ENCODE measurements at places on chromosomes 1 and 21. TPM values are rescaled to one million over a fixed set of nuclear protein-coding genes. Genes with fewer than 3 reads are reported as not detected.

The FAM78B gene
- total RNA-seq: 1.4 TPM

The B4GALT2 gene
- total RNA-seq: 76.8 TPM

The OR14C36 gene
- not detected for total RNA-seq

The PRSS38 gene
- not detected for total RNA-seq

The MYCL gene
- 10.0 TPM for total RNA-seq

The SPATA21 gene
- not detected for total RNA-seq

The CD101 gene
- 1.2 TPM for total RNA-seq

The MYBPH gene
- 0.22 TPM for total RNA-seq

The TMEM52 gene
- total RNA-seq: 27.5 TPM

GRCh38 chr21:43585924-43586413 lies 73.3 kb downstream of the HSF2BP start:
- DNase-seq: peak; percentile 61

DNA sequence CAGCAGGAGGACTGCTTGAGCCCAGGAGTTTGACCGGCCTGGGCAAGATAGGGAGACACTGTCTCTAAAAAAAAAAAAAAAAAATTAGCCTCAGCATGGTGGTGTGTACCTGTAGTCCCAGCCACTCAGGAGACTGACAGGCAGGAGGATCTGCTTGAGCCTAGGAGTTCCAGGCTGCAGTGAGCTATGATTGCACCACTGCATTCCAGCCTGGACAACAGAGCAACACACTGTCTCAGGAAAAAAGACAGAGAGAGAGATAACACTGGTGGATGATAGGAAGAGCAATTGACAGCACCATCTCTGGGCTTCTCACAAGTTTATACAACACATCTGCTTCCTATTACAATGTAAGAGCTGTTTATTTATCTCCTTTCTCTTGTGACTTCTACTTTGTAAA lies 2.4 kb upstream of the RNU11 start:
- DNase-seq: no peak

- DNase-seq: no peak
Observed at GRCh38 chr1:152111515-152111968, 3.7 kb downstream of the TCHH start.

- no peak for DNase-seq
Observed at GRCh38 chr1:1928231-1929101, 9.4 kb upstream of the TMEM52 start.

GRCh38 chr1:190179817-190180216 lies 297.8 kb downstream of the BRINP3 start:
- DNase-seq: no peak

- DNase-seq: no peak
Observed at GRCh38 chr1:231913493-231913892, 286.9 kb downstream of the DISC1 start.

GRCh38 chr1:148388260-148389026 lies 94.7 kb downstream of the PPIAL4G start:
- DNase-seq: peak; percentile 79

DNA sequence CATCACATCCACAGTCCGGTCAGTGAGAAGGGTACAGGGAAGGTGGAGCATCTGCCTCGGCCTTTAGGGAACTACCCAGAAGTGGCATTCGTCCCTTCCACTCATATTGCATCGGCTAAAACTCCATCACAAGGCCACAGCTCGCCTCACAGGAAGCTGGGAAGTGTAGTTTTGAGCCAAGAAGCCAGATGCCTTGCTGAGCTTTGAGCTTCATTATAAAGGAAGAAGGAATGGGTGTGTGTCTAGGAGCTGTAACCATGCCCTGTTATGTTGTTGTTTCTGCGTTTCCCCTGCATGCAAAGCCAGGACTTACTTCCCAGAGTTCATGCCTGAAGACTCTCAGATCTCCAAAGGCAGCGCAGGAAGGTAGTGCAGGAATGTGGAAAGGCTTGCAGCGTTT lies 61.1 kb downstream of the OPTC start:
- DNase-seq: no peak

- DNase-seq: no peak
Observed at GRCh38 chr1:35688161-35688560, 30.5 kb downstream of the C1orf216 start.

GRCh38 chr1:1058921-1059493 lies 15.1 kb downstream of the RNF223 start:
- no peak for DNase-seq

GRCh38 chr21:42741066-42741465 lies 87.6 kb downstream of the PDE9A start:
- no peak for DNase-seq

DNA sequence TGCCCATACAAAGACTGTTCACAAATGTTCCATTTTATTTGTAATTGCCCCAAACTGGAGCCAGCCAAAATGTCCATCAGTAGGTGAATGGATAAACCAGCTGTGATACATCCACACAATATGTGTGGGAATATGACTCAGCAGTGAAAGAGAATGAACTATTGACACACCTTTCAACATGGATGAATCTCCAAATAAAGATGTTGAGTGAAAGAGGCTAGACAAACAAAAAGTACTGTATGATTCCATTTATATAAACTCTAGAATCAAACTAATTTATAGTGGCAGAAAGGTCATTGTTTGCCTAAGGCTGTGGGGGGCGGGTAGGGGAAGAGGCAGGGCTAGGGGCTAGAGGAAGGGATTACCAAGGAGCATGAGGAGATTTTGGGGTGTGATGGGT lies 4.5 kb downstream of the DHCR24 start:
- no peak for DNase-seq

DNA sequence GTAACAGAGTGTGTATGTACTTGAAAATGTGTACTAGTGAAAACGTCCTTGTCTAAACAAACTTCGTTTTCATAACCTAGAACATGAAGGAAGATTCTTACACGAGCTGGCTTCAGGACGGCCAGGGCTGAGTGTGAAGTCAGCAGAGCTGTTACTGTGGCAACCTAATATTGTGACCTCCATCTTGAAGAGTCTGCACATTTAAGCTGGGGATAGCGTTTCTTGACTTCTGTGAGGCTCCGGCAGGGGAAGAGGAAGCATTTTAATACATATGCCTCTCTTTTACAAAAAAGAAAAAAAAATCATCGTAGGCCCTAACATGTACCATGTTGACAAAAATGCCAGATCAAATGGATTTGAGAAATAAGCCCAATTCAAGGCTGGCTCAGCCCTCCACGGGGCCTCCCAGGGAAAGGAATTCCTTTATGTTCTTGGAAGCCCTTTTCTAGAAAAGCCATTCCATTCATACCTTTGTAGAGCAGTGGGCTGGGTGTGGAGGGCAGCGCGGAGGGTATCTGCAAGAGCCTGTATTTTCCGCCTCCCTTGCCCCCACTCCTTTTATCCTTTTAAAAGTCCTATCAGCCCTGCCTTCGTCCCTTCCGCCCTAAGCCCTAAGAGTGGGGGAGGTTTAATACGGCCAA lies 51.1 kb downstream of the SIM2 start:
- DNase-seq: no peak

DNA sequence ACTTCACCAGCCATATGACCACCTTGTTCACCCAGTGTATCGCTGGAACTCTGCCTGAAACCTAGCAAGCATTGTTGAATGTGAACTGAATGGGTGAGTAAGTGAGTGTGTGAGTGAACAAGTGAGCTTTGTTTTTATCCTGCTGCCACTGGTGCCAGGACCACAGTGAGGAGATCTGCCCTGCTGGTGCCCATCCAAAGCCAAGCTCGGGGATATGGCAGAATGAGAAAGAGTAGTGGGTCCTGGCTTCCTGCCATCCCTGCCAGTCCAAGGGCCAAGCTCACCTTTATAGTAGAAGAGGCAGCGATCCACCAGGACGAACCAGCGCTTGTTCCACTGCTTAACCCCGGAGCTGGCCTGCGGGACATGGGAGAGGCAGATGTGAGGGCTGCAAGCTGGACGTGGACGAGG lies 53.4 kb upstream of the GOLT1A start:
- DNase-seq: no peak

GRCh38 chr1:12422488-12422887 lies 192.7 kb downstream of the VPS13D start:
- DNase-seq: no peak

DNA sequence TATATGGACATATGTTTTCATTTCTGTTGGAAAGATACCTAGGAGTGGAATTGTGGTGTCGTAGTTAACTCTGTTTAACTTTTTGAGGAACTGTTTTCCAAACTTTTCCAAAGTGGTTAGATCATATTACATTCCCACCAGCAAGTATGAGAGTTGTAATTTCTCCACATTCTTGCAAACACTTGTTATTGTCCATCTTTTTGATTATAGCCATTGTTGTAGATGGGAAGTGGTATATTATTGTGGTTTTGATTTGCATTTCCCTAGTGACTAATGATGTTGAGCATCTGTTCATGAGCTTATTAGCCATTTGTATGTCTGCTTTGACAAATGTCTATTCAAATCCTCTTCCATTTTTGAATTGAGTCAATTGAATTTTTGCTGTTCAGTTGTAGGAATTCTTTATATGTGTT lies 19.8 kb downstream of the CAMTA1 start:
- DNase-seq: no peak

DNA sequence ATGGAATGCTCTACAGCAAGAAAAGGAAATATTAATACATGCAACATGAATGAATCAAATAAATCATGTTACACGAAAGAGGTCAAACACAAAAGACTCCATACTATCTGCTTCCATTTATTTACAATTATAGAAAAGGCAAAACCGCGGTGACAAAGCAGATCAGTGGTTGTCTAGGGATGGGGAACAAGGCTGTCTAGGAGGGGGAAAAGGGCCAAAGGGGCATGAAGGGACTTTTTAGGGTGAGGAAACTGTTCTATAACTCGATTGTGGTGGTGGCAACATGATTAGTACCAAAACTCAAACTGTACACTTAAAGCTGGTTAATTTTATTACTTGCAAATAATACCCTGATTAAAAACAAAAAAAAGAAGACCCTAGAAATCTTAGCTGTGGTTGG lies 20.6 kb downstream of the CAPZB start:
- DNase-seq: no peak

DNA sequence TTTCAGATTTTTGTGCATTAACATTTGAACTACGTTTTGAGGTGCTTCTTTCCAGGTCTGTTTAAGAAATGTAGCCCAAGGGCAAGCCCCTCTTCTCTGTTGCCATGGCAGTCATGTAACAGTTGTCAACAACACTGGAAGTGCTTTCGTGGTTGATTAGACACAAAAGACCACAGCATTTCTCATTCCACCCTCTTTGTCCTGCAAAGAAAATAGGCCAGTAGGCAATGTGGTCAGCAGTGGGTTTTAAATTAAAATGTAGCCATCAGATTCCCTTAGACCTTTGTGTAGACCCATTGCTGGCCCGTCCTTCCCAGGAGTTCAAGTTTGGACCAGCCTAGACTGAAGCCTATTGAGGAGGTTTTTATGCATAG lies 35.4 kb downstream of the VANGL1 start:
- no peak for DNase-seq

DNA sequence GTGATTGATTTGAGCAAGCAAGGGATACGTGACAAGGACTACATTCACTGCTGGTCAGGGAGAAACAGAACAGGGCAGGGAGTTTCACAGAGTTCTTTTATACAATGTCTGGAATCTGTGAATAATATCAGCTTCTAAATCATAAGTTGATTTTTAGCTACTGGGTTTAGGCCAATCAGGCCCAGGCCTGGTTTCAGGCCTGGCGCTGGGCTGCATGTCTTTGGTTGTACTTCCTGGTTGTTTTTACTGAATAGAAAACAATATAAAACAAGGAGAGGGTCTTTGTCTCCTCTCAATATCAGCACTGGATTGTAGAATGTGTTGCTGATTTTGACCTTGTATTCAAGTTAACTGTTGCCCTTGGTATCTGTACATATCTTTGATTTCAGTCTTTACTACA lies 865 bp upstream of the AMY2A start:
- no peak for DNase-seq

DNA sequence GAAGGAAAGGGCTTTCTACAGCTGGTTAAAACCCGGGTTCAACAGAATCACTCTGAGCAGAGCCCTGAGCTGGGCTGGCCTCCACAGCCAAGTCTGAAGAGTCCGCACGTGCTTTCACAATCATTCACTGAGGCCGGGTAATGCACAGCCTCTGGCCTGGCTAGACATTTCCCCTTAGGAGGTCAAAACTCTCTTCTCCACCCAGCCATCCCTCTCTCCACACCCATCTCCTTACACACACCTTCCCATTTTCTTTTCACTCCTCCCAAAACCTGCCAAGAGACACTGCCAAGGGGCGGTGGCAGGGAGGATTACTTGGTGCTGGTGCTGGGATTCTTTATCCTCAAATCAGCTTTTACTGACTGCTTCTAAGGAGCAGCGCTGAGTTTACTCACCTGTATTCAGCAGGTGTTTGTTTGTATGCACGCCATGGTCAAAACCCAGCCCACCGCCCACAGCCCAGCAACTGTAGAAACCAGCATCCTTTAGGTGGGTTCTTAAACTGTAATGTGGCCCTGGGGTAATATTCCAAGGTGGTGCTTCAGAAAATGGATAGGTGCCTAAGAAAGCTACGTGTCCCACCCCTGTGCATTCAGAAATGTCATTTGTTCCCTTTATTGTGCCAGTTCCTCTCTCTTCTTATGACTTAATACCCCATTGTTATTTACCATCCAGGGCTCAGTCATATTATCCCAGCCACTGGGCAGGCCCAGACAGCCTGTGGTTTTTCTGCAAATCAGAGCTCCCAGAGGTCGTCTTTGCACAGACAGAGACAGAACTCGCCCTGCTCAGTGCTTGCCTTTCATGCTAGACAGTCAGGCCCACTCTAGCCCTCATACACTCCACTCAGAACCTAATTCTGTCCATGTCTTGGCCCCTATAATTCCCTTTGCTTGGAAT lies 80.2 kb downstream of the ADSS2 start:
- no peak for DNase-seq

DNA sequence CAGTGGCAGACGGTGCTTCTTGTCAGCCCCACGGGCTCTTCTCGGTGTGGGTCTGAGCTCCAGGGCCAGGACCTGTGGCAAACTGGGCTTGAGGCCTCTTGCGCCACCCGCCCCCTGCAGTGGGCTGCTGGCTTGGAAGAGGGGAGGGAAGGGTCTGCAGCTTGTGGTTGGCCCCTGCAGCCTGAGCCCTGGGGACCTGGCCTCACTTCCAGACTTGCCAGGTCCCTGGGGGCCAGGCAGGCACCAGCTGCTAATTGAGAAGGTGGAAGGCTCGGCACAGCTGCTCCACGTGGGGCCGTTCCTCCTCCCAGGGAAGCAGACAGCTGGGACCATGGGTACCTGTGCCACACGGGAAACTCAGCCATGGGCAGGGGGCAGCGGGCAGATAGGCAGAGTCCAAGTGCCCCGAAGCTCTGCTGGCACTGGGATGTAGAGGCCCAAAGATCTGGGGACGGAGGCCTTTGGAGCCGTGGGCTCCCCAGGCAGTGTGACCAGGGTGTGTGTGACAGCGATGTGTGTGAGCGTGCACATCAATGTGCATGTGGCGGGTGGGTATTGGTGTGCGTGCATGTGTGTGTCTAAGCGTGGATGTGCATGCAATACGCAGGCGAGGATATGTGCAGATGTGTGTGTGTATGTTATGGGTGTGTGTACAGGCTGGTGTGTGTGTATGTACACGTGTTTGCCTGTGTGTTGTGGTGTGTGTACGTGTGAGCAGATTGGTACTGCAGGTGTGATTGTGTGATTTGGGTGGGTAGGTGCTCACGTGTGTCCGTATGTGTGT lies 39.3 kb downstream of the TP73 start:
- DNase-seq: no peak

All from HCT116 (cell line).